Stimulated activated CD4-positive, alpha-beta T cell treated with anti-CD3 and anti-CD28 coated beads, Interleukin-4, amount 100 ng/mL, for 4 hours (primary cell): ENCODE measurements at places on chromosomes 11 and 22.

GRCh38 chr11:93487032-93487483 lies 56.1 kb downstream of the SMCO4 start:
- no peak for DNase-seq

GRCh38 chr11:47867823-47868222 lies 19.7 kb upstream of the NUP160 start:
- no peak for DNase-seq

DNA sequence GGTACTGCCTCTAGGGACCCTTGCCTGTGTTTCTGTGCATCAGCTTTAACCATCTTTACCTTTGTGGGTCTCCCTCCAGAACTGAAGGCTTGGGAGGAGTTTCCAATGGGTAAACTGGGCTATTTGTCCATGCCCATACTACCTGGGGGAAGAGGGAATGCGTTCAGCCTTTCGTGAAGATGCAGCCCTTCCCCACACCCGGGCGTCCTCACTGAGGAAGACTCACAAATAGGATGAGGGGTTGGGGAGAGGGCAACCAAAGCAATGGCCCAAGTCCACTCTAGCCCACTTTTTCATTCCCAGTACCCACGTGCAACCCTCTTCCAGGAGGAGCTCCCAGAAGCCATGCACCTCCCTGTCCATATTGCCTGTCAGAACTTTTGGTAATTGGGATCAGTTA lies 61.8 kb upstream of the ADA2 start:
- no peak for DNase-seq

GRCh38 chr22:48259991-48260670 lies 1497.7 kb downstream of the TBC1D22A start:
- DNase-seq = no peak

DNA sequence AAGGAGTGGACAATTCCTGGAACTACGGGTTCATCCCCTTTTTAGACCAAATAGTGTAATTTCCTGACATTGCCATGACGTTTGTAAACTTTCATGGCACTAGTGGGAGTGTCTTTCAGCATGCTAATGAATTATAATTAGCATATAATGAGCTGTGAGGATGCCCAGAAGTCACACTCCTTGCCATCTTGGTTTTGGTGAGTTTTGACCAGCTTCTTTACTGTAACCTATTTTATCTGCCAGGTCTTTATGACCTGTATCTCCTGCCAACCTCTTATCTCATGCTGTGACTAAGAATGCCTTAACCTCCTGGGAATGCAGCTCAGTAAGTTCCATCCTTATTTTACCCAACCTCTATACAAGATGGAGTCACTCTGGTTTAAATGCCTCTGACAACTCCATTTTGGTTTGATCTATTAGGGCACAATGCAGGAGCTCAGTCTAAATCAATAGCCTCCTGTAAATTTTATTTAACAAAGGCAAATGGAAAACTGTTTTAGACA lies 20.7 kb downstream of the OR10A6 start:
- DNase-seq = no peak

DNA sequence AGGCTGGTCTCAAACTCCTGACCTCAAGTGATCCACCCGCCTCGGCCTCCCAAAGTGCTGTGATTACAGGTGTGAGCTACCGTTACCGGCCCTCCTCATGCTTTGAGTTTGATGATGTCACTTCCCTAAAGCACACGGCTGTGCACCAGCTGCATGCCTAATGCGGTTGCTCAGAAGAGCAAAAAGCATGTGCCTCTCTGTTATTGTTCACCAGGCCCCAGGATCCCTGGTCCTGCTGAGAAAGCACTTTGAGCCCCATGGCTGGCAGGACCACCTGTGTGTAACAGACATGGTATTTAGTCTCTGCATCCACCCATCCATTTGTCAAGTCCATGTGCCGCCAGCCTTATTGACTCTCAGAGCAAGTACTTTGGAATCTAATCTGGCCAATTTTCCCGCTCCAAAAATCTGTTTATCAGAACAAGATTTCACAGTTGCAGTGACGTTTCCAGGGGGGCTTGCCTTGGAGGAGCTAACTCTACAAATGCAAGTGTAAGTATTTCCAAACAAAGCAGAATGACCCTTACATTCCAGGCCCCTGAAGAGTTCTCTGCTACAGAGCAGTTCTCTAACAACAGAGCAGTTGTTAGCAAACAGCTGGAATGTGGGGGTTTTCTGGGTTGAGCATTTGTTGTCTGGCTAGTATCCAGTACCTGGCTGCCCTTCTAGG lies 89.4 kb downstream of the LDLRAD3 start:
- DNase-seq = no peak

- DNase-seq = no peak
Observed at GRCh38 chr11:45093761-45094455, 52.5 kb upstream of the PRDM11 start.

DNA sequence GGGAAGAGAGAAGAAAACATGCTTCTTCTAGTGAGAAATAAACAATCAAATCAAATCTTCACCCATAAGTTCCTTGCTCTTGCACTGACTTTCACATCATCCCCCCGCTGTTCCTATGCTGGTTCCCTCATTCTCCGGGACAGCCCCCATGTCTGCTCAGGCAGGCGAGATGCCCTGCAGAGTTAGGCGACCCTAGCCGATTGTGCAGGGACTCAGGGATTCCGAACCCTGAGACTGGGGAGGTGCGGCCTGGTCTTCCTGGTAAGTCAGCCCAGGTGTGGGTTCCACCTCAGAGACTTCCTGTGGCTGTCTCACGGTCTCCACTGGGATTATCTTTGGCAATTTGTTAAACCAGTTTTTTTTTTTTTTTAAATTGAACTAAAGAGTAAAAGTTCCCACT lies 6.6 kb downstream of the TTC38 start:
- no peak for DNase-seq

DNA sequence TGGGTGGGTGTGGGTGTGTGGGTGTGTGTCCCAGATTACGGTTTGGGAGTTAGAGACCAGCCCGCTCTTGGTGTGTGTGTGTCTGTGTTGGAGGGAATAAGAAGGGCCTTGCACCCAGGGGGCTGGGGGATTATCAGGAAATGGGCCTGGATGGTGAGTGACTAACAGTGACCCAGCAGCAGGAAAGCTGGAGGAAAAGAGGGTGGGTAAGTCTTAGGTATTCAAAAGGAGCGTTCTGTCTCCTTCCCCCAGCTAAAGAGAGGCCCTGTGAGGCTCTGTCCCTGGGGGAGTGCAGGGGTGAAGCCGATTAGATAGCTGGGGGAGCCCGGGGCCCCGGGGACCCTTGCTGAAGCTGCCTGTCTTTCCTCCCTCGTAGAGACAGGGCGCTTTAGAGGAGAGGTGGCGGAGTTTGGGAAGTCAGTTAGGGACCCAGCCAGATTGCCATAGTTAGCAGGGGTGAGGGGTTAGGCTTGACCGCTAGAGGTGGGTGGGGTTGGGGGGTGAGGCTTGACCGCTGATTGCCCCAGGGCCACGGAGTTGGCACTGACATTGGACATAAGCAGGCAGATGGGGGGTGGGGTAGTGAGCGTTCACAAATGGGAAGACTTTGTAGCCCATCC lies 1.5 kb downstream of the OAF start:
- DNase-seq = no peak

DNA sequence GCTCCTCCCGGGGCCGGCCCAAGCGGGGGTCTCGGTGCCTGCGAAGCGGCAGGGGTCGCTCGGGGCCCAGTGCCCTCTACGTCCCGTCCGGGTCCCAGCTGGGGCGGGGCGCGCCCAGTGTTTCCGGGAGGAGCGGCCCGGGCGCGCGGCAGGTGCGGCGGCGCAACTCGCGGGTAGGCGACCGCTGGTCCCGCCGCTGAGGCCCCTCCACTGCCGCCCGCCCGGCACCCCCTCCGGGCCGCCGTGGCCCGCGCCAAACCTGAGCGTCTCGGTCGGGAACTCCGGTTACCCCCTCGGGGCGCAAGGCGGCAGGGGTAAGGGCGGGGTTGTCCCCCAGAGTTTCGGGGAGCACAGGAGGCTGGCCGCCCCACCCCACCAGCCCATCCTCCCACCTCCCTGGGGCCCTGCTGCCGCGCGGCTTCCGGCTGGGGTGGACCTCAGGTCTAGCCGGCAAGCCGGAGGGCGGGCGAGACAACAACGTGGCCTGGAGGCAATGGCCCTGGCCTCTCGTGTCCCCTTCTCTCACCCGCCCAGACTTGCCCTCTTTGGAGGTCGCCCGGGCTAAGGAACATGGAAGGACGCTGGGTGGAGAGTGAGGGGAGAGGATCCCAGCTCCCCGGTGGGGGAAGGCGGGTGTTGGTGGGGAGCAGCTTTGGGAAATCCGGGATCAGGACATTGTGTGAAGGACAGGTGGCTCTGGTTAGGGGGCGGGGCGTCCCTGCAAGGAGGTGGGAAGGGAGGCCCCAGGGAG lies 398 bp upstream of the CRACR2B start:
- DNase-seq = no peak

GRCh38 chr11:119094816-119095065 lies 6.9 kb downstream of the DPAGT1 start:
- peak; percentile 59 for DNase-seq

DNA sequence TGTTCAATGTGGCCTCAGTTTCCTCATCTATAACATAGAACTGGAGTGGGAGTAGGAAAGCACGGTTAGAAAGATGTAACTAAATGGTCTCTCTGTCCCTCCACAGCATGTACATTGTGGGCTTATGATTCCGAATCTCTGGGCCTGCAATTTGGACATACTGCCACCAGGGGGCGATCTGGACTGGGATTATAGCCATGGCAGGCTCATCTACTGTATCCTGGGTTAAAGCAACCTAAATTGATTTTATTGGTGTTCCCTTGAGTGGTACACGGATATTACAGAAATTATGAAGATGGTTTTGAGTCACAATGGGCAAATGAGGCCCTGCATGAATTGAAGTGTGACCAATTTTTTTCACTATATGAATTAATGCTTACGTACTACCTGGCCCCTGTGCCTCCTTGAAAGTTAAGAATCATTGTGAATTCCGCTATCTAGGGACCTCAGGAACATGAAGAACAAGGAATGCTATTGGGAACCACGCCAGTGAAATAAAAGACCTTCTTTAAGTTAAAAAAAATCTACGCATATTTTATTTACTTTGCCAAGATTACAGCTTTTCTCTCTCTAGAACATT lies 32.9 kb downstream of the TST start:
- DNase-seq = peak; percentile 38

DNA sequence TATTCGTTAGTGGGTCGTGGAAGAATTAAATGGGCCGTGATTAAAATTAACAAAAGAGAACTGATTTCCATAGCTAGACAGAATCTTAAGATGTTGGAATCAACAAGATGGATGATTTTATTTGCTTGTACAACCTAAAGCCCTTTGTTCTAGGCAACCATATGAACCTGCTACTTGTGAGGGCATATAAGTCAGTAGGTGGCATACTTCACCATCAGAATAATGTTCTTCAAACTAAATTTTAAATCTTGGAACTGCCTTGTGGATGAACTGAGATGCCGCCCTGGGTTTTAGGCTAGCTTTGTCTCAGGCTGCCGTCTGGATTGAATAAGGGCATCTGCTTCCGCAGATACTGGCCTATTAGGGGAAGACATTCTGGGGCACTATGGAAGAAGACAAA lies 40.9 kb downstream of the CSRP3 start:
- no peak for DNase-seq

- no peak for DNase-seq
Observed at GRCh38 chr11:66904055-66904454, 47.2 kb downstream of the LRFN4 start.

DNA sequence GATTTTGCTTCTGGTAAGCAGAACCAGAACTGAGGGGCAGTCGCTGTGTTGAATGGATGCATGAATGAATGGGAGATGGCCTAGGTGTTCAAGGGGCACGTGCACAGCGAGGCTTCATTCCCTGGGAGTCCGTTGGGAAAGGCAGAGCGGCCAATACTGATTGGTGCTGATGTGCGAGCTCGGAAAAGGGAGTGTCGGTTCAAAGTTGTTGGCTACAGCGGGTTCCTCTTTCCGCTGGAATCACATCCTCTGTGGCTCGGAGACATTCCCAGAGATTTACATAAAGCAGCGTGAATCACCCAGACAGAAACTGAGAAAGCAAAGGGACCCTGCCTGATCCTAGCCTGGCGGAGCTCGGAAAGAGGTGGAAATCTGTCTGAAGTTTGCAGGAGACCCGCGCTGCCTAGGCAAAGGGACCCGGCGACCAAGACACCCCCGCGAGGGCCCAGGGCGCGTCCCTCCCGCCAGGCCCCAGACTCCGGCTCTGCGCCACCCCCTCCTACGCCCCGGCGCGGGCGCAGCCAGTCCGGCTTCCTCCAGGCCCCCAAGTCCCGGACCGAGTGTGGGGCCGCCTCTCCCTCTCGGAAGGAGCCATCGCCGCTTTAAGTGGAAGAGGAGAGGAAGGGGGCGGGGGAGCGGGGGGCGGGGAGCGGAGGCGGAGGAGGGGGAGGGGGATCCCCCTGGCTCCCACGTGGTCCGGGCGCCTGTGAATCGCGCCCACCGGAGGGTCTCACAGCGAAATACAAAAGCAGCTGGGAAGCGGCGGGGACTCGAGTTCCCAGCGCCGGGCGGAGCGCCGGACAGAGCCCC lies at the start of gene FJX1:
Gene FJX1, plus strand, starts transcription at position 774 of the 810 bp plus-strand sequence. CDS start 177 bp downstream, outside the sequence.
- peak; percentile 24 for DNase-seq

DNA sequence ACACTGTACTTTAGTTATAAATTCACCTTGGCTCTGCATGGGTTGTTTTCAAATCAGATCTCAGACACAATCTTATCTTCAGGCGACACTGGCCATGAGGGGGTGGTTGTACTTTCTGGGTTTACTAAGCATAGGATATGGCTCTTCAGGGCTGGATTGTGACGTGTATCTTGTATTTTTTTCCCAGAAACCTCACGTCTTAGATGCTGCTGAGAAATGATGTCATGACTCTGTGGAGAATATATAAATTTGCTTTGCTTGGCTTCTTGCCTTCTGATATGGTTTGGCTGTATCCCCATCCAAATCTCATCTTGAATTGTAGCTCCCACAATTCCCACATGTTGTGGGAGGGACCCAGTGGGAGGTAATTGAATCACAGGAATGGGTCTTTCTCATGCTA lies 82.8 kb upstream of the VSTM5 start:
- no peak for DNase-seq

GRCh38 chr11:11569936-11570491 lies 51.8 kb downstream of the GALNT18 start:
- no peak for DNase-seq

GRCh38 chr22:23238707-23239106 lies 58.4 kb downstream of the BCR start:
- no peak for DNase-seq

DNA sequence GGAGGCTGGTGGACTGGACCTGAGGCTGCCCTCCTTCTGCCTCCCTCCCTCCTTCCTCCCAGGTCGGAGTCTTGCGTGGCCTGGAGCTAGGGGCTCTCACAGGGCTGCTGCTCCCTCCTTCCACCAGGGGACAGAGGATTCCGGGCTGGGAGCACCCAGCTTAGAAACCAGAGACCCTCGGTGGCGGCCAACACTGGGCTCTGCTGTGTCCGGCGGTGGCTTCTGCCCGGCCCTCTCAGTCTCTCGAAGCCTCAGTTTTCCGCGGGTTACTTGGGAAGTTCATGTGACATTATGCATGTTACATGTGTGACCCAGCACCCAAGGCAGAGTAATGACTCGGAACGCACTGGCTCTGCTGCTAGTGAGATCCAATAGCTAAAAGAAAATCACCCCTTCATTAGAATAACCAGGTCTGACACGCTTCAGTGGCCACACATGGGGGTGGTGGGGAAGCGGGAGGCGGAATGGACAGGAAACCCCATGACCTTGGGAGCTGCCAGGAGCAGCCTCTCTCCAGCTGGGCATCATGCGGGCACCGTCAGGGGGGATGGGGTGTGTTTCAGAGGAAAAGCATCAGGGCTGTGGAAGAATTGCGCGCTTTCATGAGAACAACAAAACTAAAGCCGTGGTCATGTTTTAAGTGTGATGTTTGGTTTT lies 5.9 kb upstream of the MRGPRG start:
- no peak for DNase-seq

GRCh38 chr11:70033711-70034070 lies 44.4 kb upstream of the ANO1 start:
- no peak for DNase-seq

GRCh38 chr22:43110927-43111623 lies 525 bp downstream of the BIK start:
- DNase-seq = peak; percentile 46

GRCh38 chr11:20448834-20449233 lies 61.3 kb downstream of the PRMT3 start:
- DNase-seq = no peak
